CD4-positive, alpha-beta T cell treated with Interleukin-17A for 1 hour (primary cell): ENCODE measurements at places on chromosomes 1 and 21.

GRCh38 chr1:228900099-228900885, 165.0 kb downstream of the RHOU start:
- no peak for DNase-seq

DNA sequence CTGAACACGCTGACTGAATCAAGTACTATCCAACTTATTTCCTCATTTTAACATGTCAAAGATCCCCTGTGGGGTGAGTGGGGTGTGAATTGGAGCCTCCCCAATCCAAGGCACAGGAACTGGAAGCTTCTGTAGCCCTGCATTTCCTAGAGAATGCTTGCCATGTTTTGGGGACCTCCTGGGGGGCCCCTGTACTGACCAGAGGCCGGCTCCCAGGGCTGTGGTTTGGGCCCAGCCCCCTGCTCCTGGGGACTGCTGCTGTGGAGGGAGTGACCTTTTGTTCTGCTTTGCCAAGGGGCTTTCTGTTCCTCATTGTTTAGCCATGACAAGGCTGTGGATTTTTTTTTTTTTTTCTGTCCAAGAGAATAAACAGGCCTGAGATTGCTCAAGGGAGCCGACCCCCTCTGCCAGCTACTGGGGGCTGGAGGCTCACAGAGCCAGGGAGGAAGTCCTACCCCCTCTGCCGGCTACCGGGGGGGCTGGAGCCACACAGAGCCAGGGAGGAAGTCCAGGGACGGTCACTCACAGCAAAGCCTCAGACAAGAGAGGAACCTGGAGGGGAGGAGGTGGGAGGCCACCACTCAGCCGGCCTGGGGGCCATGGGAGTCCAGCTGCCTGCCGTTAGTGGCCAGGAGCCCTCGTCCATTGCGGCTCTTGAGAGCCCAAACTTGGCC, 17.4 kb downstream of the TNFRSF1B start:
- no peak for DNase-seq

DNA sequence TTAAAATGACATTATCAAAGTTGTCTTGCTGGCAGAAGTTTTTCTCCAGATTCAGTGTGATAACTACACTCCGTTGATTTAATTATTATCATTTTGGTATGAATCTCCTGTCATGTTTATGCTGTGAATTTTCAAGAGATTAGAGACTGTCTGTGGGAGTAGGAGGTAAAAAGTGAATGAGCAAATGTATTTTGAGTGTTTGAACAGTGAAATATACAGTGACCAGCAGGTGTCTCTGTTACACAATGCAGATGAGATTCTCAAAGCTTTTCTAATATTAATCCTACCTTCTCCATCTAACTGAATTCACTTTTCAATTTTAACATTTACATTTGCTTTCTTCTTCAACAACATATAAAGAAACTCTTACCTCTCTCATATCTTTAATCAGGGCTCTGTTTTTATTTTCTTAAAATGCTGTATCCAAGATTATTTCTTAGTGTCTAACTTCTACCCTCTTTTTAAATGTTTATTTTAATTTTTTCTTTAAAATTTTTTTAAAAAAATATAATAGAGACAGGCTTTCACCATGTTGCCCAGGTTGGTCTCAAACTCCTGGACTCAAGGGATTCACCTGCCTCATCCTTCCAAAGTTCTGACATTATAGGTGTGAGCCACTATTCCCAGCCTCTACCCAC, 20.9 kb upstream of the HSPA13 start:
- peak; percentile 52 for DNase-seq

DNA sequence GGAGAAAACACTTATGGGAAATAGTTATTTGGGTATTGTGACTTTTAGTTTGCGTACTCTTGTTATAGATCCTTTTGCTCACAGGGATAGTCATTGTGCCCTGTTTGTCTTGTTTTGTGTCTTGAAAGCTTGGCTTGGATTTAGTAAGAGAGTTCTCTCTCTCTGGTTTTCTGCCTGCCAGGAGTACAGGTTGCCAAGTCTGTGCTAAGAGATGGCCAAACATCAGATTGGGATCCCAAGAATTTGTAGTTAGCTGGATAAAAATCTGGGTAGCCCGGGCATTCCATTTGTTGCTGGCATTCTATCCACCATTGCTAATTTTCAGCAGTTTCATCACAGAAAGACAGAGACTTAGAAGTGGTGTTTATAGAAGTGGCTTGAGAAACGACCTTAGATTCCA, 222.2 kb downstream of the NRIP1 start:
- DNase-seq: no peak

- DNase-seq: no peak
Observed at GRCh38 chr21:33939226-33939625, 23.6 kb upstream of the ATP5PO start.

GRCh38 chr1:150789396-150789795, 18.7 kb downstream of the CTSK start:
- no peak for DNase-seq

DNA sequence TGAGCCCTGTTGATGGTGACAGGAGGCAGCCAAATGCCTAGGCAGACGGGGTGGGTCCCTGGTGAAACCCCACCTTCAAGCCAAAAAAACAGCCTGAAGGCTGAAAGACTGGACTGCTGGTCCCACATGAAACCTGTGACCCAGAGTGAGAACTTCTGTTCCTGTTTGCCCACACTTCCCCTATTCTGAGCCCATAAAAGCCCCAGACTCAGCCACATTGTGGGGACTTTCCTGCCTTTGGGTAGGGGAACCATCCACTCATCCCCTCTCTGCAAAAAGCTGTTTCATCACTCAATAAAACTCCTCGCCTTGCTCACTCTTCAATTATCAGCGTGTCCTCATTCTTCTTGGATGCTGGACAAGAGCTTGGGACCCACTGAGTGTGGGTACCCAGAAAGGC, 25.2 kb downstream of the HTR6 start:
- DNase-seq: no peak

DNA sequence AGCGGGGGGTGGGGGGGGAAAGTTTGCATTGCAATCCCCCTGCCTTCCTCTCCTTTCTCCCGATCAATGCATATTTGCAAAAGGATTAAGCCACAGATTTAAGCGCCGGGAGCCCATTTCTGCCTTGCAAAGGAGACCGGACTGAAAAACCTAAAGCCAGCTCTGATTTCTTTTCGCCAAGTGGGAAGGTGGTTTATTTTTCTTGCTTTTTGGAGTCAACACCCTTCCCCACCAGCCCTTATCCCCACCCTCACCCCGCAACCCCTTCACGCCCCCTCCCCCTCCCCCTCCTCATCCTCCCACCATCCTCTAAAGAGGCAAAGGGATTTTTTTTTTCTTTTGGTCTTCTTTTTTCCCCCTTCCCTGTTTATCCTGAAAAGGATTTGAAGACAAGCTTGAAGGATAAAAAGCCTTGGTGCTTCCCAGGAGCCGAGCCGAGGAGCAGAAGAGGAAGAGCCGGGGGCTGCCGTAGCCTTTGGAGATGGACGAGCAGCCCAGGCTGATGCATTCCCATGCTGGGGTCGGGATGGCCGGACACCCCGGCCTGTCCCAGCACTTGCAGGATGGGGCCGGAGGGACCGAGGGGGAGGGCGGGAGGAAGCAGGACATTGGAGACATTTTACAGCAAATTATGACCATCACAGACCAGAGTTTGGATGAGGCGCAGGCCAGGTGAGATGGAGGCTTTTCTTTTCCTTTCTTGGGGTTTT, 513 bp downstream of the PBX1 start:
- DNase-seq: no peak

GRCh38 chr1:46301406-46301807, 2.0 kb downstream of the LRRC41 start:
- no peak for DNase-seq

- no peak for DNase-seq
Observed at GRCh38 chr1:167288390-167289074, 67.8 kb downstream of the POU2F1 start.

- no peak for DNase-seq
Observed at GRCh38 chr21:46355161-46356004, 31.4 kb downstream of the PCNT start.

DNA sequence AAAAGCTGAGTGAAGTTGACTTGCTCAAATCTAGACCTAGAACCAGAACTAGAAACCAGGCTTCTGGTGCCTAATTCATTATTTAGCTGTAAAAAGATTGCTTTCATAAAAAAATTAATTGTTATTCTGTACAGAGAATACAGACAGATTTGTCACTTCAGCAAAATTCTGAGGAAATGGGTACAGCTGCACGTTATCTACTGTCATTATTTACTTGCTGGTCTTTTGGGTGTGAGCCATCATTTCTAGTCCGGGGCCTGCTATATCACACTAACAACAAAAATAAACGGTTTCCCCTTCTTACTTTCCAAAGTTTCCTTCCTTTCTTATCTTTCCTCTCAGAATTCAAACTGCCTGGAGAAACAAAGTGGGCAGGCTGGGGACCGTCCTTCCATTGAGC, 68.3 kb downstream of the PTGER3 start:
- DNase-seq: no peak

DNA sequence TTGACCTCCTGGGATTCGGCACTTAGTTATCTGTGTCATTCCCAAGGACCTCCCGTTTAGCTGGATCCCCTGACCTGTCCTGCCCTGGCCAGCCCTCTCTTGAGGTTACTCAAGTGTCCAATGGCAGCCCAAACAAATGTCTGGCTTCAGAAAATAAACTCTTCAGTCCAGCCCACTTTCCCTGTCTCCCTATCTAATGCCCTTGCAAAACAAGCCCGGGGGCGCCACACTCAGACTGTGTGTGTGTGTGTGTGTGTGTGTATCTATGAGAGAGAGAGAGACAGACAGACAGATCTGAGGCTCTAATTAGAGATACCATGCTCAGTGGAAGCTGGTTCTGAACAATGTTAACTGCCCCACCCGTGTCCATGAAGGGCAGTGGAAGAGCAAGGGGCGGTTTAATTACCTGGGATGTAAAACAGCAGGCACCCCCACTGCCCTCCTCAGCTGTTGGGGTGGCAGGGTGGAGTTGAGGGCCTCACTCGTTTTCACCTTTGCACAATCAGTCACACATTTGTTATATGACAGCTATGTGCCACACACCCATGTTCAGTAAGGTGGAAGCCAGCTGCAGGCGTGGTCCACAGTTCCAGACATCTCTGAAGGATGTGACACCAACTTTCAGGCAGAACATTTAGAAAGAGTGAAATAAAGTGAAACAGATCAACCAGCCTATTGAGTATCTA, 57.4 kb downstream of the B3GALT5 start:
- no peak for DNase-seq

GRCh38 chr1:40860706-40861223, 1.4 kb downstream of the CITED4 start:
- DNase-seq: no peak

DNA sequence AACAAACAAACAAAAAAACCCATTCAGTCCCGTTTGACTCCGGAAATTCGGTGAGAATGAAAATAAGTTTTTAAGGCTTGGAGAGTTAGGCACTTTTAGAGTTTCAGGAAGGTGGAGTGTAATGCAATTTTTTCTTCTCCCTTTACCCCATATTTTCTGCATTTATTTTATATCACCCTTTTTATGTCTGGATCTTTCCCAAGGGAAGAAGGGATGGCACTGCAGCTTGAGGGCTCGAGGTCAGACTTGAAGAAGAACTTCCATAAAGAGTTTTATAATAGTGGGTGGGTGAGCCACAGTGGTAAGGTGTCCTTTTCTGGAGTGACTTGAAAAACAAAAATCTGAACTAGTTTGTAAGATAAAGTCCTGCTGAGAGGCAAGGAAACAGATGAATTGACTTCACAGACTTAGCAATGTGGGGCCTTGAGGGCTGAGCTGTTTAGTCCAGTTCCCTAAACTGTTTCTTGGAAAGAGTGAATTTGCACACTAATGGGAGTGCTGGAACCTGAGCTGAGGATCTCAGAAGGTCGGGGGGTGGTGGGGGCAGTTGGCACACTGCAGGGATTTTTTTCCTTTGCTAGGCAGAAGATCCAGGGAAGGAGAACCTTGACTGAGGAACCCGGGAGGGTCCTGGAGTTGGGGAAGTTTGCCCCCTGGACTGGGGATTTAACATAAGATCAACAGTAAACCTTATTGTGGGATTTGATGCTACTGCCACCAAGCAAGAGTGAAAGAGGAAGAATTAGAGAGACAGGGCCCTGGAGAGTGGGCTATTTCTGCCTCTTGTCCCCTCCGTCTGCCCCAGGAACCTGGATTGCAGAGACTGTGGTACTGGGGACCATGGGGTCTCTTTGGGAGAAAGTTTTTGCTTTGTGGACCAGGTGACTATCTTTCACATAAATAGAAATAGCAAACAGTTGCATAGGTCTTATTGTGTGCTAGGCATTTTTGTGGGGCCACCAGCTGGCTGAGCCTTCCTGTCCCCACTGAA, 1.8 kb upstream of the MEX3A start:
- DNase-seq: no peak

GRCh38 chr1:63924600-63924999, 150.8 kb downstream of the ROR1 start:
- no peak for DNase-seq

- no peak for DNase-seq
Observed at GRCh38 chr1:113793878-113794834, 18.1 kb downstream of the RSBN1 start.

DNA sequence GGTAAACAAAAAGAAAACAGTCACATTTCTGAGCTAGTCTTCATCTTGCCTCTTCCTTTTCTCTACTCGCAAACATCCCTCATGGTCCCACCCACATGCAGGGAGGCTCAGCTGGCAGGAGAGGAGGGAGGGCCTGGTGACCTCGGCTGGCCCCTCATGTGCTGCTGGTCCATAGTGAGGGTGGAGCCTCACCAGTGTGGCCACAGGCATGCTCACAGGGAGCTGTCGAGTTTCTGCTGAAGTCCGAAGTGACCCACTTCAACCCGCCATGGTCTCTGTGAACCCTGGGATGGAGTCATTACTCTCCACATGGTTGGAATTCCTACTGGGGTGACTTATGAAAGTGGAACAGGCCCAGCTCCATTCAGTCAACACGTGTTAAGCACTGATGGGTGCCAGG, 253.4 kb downstream of the RHOU start:
- no peak for DNase-seq

GRCh38 chr1:186575348-186575747, 104.9 kb downstream of the PTGS2 start:
- no peak for DNase-seq

DNA sequence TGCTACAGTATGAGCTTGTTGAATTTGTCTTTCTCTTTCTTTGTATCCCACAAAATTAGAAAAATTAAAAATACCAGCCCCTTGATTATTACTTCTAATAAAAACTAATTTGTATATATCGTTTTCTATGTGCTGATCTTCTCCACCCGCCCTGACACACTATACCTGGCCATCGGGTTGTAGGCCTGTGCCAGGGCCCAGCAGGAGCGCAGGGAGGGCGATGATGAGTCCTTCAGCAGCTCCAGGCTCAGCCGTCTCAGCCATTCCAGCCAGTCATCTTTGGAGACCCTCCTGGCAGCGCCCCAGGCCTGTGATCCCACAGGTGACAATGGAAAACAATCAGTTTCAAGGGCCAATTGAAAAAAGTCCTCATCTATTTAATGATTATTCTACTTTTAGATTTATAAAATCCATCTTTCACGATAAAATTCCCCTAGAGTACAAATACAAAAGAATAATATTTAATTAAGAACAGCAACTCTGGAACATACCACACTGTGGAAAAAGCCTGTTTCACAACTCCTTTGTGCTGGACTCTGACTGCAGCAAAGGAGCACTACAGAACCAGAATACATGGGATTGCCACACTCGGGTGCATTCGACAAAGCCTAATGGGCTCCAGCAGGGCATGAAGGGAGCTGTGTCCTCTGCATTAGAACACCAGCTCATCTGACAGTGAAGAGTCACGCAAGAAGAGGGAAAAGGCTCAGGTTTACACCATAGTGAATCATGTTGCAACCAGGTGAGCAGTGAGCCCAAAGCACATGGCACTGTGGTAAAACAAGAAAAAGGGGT, 15.4 kb downstream of the ANGPTL7 start:
- DNase-seq: no peak
